ENCODE measurements at places on chromosomes 6 and 20.

GRCh38 chr6:43942011-43942442, 172.0 kb downstream of the VEGFA start:
- DNase-seq, result no peak

DNA sequence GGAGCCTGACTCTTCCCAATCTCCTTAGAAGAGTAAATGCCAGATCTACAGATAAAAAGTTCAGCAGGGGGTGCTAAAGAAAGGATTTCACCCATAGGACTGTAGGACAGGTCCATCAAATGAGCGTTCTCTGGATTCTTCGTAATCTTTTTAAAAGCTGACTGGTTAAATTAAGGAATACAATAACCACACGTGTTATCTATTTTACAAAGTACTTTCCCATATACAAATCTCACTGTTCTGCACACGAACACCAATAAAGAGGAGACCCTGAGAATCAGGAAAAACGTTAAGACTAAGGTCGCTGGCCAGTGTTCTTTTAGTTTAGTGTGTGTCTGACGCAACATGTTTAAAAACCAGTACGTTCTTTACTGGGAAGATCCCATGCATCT, 542 bp downstream of the TUBE1 start:
- DNase-seq, result peak; percentile 8

GRCh38 chr6:114390176-114390575, 47.4 kb upstream of the HS3ST5 start:
- no peak for DNase-seq

- DNase-seq, result peak; percentile 4
Observed at GRCh38 chr20:237489-237888, 10.4 kb downstream of the DEFB129 start.

- DNase-seq, result no peak
Observed at GRCh38 chr6:5638666-5639065, 368.1 kb downstream of the NRN1 start.

DNA sequence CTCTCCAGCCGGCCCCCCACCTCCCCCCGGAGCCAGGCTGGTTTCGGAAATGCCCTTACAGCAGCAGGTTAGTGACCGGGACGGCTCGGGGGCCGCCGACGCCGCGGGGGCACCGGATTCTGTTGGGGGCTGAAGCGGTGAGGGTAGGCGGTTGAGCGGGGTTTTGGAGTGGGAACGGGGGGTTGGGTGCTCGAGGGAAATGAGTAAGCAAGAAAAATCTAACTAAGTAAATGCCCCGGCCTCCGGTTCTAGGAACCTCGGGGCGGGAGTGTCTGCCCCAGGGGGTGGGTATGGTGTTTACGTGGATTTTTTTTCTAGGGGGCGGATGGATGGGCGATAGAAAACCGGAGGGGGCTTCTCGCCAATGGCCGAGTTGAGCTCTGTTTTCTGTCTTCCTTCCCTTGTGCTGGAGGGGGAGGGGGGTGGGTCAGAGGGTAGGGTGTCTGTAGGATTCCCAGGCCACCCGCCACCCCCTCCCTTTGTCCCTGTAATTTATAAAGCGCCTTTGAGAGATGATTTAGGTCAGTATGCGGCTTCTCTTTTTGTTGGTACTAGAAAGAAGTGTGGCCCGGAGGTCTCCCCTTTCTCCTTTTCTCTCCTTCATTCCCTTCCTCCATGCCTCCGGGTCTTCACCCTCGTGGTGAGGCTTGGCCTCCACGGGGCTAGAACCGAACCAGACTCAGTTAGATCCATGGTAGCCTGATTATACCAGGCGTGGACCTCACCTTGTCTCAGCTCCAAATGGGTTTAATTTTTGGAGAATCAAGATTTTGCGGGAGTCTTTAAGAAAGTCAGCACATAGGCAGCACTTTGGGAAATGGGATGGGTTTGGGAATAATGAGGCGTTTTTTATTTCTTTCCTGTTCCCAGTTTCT, 2.3 kb downstream of the E2F3 start:
- DNase-seq, result peak; percentile 81

- DNase-seq, result no peak
Observed at GRCh38 chr6:55775029-55775318, 100.4 kb downstream of the BMP5 start.

DNA sequence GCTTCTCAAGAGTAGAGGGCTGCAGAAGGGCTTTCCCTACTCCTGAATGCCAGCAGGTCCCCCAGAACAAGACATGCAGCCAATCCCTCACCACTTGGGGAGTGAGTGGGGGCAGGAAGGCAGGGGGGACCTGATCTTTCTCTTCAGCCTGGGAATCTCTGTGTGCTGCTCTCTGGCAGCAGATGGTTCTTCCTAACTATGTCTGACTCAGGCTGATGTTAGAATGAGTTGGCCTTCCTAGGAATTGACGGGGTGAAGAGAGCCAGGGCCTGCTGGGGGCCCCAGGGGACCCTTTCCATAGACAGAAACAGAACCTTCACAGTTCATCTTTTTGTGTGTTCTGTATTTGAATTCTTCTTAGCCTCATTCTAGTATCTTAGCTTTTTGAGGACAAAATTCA, 29.0 kb upstream of the TCP11 start:
- DNase-seq, result no peak

DNA sequence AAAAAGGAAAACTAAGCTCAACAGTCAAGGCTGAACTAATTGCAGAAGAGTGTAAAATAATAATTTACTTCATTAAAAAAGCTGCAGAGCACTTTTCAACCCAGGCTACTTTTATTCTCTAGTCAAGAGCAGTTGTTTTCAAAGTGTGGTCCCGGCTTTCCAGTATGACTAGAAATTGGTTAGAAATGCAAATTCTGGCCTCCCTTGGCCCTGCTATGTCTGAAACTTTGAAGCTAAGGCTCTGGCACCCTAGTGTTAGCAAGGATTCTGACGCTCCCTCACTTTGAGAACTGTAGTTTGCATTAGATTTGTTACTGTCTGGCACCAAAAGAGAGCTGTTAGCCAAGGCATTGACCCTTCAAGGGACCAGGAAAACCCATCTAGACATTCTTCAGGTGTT, 9.5 kb upstream of the NXT1 start:
- DNase-seq, result no peak

- DNase-seq, result no peak
Observed at GRCh38 chr6:83917001-83917400, 57.5 kb downstream of the CYB5R4 start.

- DNase-seq, result no peak
Observed at GRCh38 chr6:15148356-15148946, 97.4 kb upstream of the JARID2 start.

DNA sequence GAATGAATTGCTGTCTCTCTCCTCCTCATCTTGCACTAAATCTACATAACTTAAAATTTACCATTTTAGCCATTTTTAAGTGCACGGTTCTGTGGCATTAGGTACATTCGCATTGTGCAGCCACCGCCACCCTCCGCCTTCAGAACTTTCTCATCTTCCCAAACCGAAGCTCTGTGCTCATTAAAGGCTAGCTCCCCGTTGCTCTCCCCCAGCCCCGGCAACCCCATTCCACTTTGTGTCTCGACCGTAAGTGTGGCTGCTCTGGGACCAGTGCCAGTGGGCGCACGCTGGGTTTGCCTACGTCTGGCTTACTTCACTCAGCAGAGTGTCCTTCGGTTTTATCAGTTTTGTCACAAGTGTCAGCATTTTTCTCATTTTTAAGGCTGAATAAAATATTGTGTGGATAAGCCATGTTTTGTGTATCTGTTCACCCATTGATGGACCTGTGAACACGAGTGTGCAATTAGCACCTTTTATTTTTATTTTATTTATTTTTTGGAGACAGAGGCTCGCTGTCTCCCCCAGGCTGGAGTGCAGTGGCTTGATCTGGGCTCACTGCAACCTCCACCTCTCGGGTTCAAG, 16.8 kb downstream of the SLC17A9 start:
- DNase-seq, result no peak

DNA sequence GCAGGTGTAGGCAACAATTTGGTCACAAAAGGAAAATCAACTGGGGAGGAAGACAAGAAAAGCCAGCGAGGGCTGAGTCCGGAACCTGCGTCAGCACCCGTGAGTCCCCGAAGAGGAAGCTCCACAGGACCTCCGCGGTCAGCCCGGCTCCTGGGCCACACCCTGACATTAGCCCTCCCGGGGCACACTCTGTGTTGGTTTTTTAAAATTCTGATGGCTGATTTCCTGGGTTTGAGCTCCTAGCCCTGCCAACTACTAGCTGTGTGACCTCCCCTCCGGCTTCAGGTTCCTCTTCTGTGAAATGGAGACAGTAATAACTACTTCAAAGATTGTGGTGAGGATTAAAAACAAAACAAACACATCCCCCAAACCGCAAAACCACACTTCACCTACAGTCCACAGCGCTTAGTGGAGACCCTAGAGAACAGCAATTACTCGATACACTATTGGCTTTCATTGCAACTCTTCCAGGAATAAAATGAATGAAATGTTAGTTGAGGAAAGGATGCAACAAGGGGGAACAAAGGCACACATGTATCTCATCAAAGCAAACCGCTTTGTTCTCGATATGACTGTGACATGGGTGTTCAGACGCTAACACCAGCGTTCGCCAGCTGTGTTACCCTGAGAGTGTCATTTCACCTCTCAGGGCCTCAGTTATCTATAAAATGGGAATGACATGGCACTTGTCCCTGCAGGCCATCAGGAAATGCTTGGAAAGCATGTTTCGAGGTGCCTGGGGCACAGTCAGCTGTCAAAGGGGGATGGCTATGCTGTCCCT, 985 bp downstream of the ZBP1 start:
- peak; percentile 23 for DNase-seq

- DNase-seq, result no peak
Observed at GRCh38 chr20:59690976-59691375, 86.6 kb downstream of the PHACTR3 start.

DNA sequence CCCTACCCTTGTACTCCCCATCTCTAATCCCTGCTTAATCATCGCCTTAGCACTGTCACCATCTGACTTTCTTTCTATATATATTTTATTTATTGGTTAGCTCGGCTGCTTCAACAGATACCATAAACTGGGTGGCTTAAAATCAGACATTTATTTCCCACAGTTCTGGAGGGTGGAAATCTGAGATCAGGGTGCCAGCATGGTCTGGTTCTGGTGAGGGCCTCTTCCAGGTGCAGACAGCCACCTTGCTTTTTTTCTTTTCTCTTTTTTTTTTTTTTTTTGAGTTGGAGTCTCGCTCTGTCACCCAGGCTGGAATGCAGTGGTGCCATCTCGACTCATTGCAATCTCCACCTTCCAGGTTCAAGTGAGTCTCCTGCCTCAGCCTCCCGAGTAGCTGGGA, 127.5 kb upstream of the ESR1 start:
- no peak for DNase-seq

DNA sequence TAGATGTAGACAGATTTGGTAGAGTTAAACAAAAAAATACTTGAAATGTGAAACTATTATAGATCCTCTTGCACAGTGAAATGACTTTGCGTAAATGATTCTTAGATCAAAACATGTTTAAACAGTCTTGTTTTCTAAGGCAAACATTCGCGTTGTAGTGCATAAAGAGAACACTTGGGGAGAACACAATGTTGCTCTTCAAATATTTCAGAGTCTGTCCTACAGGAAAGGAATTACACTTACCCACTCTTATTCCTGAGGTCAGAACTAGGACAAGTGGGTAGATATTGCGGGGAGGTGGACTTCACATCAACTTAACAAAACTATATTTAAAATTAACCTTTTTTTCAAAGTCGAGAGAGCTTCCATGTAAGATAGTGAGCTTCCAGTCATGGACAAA, 183.5 kb upstream of the PCSK2 start:
- DNase-seq, result no peak

DNA sequence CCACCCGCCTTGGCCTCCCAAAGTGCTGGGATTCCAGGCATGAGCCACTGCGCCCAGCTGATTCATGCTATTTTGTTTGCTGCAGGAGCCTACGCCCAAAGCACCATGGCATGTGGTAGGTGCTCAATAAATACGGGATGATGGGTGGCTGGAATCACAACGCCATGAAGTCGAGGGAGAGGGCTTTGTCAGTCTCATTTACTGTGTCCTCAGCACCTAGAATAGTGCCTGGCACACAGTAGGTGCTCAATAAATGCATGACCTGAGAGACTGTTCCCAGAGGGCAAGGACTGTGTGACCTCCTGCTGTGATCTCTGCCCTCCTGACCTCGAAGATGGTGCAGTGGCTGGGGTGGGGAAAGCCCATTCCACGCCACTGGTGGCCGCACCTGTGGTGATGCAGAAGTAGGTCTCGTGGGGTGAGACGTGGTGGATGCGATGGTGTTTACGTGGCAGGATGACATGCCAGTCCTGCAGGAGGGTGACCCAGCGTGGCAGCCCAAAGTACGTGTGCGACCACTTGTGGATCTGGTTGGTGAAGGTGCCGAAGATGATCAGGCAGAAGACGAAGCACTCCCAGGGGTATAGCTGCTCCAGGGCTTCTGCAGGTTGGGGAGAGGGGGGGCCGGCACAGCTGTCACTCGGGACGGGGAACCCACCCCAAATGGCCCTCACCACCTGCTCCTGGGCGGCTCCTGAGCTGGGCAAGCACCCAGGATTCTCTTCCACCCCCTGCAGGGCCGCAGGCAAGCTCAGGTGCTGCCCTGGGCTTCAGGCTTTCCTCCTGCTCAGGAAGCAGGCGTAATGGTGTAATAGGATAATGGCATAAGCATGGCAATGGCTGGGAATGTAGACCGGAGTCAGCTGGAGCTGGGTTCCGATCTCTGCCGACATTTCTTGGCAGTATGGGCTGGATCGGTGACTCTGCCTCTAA, 14.9 kb upstream of the UBE2V1 start:
- DNase-seq, result no peak

- DNase-seq, result no peak
Observed at GRCh38 chr6:160765412-160765811, 63.4 kb downstream of the PLG start.

GRCh38 chr6:40077315-40077714, 143.1 kb upstream of the MOCS1 start:
- DNase-seq, result no peak

- DNase-seq, result no peak
Observed at GRCh38 chr6:137874204-137875057, 7.4 kb downstream of the TNFAIP3 start.

GRCh38 chr6:48889429-48889828, 573.6 kb downstream of the MMUT start:
- no peak for DNase-seq

- no peak for DNase-seq
Observed at GRCh38 chr20:20251836-20252235, 116.1 kb upstream of the INSM1 start.

GRCh38 chr20:50813101-50813643, 18.3 kb downstream of the BCAS4 start:
- DNase-seq, result no peak

GRCh38 chr6:71197780-71198179, 90.8 kb upstream of the OGFRL1 start:
- no peak for DNase-seq

DNA sequence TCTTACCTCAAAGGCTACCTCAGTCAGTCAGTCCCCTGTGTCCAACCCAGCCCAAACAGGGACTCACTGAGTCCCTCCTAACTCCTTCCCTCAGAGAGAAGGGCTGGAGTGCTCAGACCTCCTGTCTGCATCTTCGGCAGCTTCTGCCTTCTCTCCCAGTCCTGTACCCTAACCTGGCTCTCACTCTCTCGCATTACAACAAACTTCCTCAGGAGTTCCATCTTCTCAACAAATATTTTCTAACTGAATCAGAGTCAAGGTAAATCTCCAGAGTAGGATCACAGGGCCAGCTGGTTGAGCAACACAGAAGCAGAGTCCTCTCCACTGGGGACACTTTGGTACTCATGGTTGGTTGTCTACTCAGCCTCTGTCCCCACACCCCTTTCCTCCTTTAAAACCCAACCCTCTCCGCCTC, 92.3 kb downstream of the MRPL14 start:
- no peak for DNase-seq

- no peak for DNase-seq
Observed at GRCh38 chr6:130434174-130434873, 68.5 kb downstream of the TMEM200A start.

- DNase-seq, result no peak
Observed at GRCh38 chr20:47125758-47126591, 230.5 kb downstream of the ZMYND8 start.
